GM18507 (cell line): ENCODE measurements at places on chromosomes 3 and 15.

- DNase-seq: no peak
Observed at GRCh38 chr15:43508991-43509659, 8.3 kb upstream of the MAP1A start.

DNA sequence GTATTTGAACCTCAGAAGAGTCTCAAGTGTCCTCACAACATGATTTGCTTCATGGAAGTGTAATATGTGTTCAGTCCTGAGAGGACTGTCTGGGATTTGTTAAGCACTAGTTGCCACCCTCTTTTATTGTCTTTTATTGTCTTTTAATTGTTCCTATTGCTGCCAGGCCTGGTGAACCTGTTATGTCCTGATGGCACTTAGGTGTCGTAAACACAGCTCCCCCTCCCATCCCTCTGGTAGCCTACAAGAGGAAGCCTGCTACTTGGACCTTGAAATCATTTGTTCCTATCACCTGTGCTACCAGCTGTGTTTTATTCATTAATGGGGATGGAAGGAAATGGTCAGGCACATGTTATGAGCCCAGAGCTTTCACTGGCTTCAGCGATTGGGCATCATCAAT is 19.3 kb downstream of the CCNB2 start:
- DNase-seq: no peak

- DNase-seq: no peak
Observed at GRCh38 chr3:153864793-153865192, 256.4 kb upstream of the ARHGEF26 start.

- DNase-seq: no peak
Observed at GRCh38 chr15:50823281-50823680, 57.8 kb upstream of the SPPL2A start.

DNA sequence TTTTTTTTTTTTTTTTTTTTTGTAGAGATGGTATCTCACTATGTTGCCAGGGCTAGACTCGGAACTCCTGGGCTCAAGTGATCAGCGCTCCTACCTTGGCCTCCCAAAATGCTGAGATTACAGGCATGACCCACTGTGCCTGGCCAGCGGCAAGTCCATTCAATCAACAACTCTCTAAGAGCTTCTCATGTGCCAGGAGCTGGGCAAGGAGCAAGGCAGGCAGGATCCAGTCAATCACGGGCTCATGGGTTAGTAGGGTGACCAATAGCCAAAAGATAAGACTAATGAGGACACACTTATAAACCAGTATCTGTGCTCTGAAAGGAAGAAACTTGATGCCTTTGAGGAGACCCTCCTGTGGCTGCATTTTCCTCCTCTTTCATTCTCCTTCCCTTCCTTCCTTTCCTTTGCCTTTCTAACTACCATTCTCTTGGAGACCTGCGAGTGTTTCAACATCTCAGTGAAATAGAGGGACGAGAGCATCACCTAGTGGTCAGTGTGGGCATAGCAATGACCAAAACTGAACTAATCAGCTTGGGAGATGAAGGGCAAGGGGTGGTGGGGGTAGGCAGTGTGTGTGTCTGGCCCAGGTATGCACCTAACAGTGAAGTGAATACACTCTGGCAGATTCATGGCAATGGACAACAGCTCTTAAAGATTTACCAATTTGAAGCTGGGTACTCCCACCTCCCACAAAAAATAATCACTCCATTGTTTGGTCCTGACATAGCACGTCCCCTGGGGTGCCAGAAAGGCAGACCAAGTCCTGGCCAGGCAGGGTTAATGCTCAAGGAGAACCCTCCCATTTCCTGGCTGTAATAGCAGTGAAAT is 6.3 kb downstream of the RPP25 start:
- peak; percentile 42 for DNase-seq

DNA sequence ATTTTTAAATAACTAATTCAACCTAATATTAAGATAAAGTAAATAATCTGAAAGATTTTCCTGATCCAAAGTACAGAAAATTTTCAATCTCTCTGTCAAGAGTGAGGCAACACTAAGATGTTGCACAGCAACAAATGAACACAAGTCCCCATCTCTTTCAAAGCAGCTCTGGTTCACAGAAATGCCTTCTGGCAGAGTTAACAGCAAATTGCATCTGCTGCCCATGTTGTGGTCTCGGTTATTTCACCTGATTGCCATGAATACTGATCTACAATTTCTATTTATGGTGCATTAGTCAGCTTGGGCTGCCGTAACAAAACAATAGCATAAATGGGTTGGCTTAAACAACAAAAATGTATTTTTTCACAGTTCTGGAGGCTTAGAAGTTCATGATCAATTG is 167.3 kb downstream of the BCHE start:
- DNase-seq: no peak

GRCh38 chr3:55491296-55491816 is 4.2 kb upstream of the WNT5A start:
- no peak for DNase-seq

DNA sequence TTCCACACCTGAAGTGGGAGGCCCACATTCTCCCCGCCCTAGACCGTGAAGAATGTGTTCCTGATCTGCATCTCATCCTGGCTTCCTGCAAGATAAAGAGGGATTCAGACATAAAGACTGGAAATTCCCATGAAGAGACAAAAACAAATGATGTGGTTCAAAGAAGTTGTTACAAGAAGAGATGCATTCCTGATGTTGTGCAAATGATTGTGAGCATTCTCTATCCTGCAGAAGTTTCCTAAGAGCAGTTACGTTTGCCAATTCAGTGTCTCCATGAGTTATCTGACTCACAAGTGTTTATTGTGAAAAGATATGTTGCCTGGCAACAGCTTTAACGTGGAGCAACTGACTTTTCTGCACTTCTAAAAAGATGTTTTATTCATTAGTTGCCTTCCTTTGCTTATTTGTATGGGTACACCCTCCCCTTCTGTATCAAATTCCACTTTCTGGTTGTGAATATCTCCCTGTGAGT is 107.8 kb downstream of the ZIC4 start:
- DNase-seq: no peak

DNA sequence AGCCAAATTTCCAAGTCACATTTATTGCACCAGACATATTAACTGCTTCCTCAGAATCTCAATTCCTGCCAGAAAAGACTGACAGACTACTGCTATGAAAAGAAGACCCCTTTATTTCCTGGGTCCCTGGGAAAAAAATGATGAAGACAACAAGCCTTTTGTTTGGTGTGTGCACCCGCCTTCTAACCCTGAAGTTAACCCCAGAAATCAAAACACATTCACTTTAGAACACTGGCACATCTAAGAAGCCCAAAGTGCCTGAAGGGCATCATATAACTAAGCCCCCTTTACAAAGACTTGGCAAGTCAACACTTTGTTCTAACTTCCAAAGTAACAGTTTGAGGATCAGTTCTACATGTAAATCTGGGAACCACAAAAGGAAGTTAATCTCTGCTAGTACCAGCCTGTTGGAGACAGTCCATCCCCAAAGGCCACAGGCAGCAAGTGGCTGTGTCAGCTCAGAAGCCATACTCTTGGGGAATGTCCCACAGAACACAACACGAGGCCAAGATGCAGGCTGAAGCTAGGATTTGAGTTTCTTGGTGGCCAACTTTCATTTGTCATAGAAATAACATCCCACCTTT is 16.3 kb upstream of the ATP1B3 start:
- DNase-seq: no peak

GRCh38 chr3:46090161-46090591 is 62.9 kb upstream of the XCR1 start:
- DNase-seq: no peak

GRCh38 chr15:68930268-68931022 is at the start of gene SPESP1:
TSS of gene SPESP1 (plus strand) at chr15:68930525. CDS start at chr15:68930654, 129 bp downstream.
- DNase-seq: no peak

- DNase-seq: no peak
Observed at GRCh38 chr3:105493305-105493892, 126.7 kb downstream of the ALCAM start.

GRCh38 chr3:30538791-30539190 is 67.6 kb upstream of the TGFBR2 start:
- DNase-seq: no peak

- no peak for DNase-seq
Observed at GRCh38 chr15:70466305-70466704, 297.1 kb downstream of the UACA start.

DNA sequence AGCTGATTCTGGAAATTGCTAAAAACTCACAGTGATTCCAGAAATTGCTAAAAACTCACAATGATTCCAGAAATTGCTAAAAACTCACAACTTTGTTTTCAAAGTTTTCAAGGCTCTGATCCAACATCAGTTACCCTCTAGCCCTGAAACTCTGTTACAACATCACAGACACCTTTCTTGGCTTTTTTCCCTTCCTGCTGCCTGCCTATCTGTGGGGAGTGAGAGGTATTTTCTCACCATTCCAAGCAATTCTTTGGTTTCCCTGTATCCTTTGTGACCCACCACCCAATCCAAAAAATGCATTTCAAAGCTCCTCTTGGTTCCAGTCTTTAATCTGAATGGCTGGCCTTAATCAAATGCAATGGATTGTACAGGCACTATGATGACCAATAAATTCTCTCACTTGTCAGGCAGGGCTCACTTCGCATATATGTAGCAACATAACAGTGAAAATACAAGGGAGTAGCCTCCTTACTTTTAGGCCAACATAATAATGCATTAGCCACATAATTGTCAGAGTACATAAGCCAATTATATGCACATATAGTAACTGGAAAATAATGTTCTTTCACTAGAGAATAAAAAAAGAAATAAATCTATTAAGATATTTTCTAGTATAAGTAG is 1139.0 kb downstream of the ROBO2 start:
- DNase-seq: no peak

- DNase-seq: no peak
Observed at GRCh38 chr3:110811050-110811449, 260.6 kb upstream of the NECTIN3 start.

DNA sequence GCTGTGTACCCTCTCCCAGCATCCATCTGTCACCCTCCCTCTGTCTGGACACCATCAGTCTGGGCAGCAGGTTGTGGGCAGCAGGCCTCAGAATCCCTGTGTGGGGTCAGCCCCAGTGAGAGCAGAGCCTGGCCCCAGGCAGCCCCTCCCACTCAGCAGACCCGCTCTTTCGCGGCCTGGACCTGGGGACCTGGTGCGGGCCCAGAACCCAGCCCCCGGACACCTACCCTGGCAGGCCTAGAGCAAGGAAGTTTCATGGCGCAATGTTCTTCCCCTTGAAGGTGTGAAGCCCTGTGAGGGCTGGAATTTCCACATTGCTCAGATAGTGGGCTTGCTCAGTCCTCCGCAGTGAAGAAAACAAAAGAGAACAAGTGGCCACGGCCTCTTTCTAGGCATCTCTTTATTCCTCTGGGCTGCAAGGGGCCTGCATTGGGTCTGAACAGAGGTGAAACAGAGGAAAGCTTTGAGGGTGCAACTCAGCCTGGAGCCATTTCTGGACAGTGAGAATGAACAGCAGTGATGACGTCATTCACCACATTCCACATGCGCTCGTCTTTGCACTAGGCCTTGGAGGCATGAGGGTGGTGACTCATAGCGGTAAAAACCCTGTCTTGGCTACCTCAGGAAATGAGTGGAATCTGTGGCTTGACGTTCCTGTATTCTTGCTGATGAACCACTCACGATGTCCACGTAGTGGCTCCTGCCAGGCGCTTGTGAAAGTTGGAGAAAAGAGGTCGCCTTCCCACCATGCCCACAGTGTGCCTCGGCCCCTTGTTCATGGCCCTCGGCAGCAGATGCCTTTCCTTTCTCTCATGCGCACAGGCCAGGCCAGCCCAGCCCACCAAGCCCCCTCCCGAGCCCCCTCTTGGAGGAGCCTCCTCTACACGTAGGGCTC is 66.1 kb downstream of the SLC30A4 start:
- no peak for DNase-seq

GRCh38 chr3:45464336-45465170 is 76.2 kb downstream of the LARS2 start:
- DNase-seq: no peak

DNA sequence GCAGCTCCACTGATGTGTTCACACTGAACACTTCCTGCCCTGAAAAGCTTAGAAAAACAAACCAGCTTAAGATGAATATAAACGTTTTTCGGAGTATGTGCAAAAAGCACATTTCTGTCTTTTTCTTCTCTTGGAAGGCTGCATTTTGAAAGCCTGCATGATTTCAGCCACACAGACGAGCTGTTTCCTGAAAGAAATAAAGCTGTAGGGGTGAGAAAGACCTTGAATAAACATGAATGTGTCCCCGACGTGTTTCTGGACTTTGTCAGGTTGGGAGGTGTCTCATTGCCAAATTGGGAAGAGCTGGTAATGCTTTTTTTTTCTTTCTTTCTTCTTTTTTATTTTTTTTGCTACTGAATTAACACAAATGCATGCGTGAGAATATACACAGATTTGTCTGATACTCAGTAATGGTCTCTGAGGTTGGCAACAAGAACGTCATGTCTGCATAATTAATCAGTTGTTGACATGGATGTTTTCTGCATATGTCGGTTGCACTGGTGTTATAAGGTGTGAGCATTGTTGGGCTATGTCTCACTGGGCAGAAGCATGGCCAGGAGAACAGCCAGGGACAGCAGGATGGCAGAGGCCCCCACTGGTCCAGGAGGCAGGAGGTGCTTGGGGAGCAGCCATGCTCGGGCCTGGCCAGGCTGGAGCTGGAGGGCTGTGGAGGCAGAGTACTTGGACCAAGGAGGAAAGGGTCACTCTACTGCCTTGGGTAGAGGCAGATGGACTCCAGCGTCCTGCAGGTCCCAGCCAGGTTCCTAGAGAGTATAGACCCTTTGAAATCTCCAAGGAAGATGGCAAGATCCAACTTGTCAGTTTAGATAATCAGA is 39.0 kb downstream of the ADAMTSL3 start:
- DNase-seq: no peak

DNA sequence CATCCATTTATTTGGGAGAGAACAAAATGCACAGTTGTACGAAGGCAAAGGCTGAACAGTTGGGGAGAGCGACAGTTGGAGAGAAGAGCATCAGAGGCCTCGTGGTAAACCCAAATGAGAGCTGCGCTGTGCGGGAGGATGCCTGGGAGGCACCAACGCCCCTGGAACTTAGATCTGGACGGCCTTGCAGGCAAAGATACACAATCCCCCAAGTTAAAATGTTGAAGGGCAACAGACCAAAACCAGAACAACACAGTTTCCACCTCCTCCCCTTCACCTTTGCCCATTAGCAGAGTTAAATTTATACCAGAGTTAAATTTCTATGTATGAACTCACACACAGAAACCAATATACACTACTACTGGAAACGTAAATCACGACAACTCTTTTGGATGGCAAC is 339.6 kb downstream of the RORA start:
- no peak for DNase-seq

DNA sequence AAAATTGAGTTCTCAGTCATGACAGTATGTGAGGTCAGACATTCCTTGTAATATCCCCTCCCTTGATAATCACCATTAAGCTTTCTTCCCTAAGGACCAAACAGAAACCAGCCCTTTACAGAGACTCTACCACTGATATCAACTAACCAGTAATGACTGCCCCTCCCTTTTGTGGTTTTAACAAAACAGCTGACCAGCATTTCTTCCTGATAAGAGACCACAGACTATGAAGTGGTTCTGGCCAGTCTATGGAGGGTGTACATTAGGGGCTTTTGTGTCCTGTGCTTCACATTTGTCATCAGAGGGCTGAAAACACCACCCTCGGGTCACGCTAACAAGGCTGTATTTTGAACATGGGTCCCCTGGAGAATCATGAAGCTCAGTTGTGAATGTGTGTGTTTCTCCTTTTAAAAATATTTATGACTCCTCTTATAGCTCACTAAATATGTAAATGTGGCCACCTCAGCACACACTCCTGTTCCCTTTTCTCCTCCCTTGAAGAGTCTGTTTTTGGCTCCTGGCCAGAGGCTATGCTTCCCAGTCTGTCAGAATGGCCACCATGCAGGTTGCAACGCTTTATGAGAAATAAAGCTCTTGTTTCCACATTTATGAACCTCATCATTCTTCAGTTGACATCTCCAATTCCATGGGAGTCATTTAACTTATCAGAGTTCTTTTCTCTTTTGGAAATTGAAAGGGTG is 239.3 kb downstream of the CPNE4 start:
- peak; percentile 2 for DNase-seq
